Neural progenitor cell (in vitro differentiated cells): ENCODE measurements at places on chromosomes 7 and 10. TPM values are rescaled to one million over a fixed set of nuclear protein-coding genes. Genes with fewer than 3 reads are reported as not detected.

DNA sequence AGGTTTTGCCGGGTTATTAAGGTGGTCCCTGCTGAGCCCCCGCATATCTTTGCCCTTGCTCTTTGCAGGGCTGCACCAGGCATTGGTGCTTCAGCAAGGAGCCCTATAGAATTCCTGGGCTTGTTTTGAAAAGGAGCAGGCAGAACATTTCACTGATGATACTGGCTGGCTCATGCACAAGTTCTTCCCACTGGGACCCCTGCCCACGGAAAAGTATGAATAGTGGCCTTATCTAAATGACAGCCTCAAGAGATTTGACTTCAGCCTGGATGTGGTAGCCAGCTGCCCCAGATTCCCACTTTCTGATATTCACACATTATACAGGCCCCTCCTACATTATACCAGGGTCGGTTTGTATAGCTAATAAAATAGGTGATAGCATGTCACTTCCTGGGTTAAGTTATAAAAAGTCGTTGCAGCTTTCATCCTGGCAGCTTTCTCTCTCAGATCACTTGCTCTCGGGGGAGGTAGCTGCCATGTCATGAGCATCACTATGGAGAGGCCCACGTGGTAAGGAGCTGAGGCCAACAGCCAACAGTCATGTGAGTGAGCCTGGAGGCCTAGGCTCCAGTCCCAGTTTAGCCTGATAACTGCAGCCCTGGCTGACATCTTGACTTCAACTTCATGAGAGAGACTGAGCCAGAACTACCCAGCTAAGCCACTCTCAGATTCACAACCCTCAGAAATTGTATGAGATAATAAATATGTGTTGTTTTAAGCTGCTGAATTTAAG is 16.8 kb upstream of the CRTAC1 start:
- no peak for DNase-seq

The EGFR gene
- total RNA-seq, result 4.6 and 4.7 TPM in 2 replicates

The MLXIPL gene
- total RNA-seq, result 0.87 and 0.90 TPM in 2 replicates

GRCh38 chr7:99314504-99314903 is 11.2 kb upstream of the ARPC1A start:
- DNase-seq, result no peak

DNA sequence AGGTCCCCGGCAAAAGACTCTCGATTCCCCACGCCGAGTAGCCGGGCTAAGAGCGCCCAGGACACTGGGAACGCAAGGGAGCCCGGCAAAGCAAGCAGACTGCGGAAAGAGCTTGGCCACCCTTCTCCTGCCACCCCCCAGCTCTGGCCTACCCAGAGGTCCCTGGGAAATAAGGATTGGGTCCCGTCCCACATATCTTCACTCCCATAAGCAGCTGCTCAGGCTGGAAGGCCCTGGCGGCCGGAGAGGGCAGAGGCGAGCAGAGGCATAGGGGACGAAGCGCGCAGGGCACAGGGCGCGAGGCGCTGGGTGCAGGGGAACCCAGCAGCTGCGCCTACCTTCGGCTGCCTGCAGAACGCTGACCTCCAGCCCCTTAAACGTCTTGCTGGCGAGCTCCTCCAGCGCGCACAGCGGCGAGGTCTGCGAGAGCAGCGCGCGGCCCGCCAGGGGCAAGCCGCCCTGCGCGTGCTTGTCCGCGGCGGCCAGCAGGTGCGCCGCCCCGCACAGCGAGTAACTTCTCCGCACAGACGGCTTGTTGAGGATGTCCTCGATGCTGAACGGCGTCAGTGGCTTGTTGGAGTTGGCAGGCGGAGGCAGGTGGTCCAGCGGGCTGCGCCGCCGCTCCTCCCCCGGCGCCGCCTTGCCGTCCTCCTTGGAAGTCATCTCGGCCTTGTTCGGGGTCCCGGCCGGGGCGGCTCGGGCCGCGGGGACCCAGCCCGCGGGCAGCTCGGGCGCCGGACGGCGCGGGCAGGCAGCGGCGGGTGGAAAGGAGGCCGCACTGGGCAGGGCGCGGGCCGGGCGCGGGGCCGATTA is 904 bp downstream of the LBX1 start:
- DNase-seq, result peak; percentile 84

The CRHR2 gene
- total RNA-seq, result 0.19 TPM in 1 of 2 replicates, not detected in the other

DNA sequence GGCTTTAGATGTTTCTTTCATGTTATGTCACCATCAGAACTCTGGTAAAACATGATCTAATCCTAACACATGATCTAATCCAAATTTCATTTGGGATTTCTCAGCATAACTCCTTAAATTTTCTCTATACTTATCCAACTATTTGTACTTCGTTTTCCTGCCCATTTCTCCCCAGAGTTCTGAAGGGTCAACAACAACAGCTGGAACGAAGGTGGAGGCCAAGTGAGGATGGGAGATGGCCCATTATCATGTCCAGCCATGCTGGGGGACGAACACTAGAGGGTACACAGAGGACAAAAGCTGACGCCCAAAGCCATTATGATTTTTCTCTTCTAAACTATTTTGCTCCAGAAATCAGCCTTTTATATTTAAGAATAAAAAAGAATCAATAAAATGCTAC is 185.4 kb downstream of the DOCK4 start:
- no peak for DNase-seq

GRCh38 chr10:70442332-70442988 is 979 bp upstream of the NODAL start:
- no peak for DNase-seq

- peak; percentile 80 for DNase-seq
Observed at GRCh38 chr10:101441541-101442455, 87.8 kb downstream of the BTRC start.

The DGKB gene
- total RNA-seq, result 2.2 and 5.5 TPM in 2 replicates

- DNase-seq, result no peak
Observed at GRCh38 chr10:110765513-110766319, 106.0 kb upstream of the PDCD4 start.

- peak; percentile 15 for DNase-seq
Observed at GRCh38 chr7:155961241-155962190, 149.3 kb upstream of the SHH start.

The ZWINT gene
- 97.5 and 104 TPM in 2 replicates for total RNA-seq

The EVX1 gene
- not detected in 2 replicates for total RNA-seq

- DNase-seq, result no peak
Observed at GRCh38 chr7:31602041-31602625, 84.9 kb upstream of the PPP1R17 start.

The FANK1 gene
- 5.5 and 12.5 TPM in 2 replicates for total RNA-seq

- DNase-seq, result no peak
Observed at GRCh38 chr10:127408733-127409132, 140.4 kb upstream of the NPS start.

- DNase-seq, result no peak
Observed at GRCh38 chr10:59339351-59339750, 23.0 kb downstream of the FAM13C start.

DNA sequence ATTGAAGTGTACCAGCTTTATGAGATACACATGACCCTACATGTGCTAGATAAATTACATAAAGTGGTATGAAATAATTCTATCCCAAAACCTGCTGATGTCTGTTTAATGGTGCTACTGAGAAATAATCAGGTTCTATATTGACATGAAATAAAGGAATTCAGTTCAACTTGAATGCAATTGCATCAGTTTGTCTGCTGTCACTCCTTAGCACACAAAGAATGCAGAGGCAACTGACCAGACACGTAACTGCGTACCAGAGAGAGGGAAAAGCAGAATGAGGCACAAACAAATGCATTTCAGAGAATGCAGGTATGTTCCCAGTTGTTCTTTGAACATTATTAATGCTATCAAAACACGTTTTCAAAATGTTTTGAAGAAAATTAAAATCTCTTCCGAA is 98.8 kb upstream of the AGR3 start:
- DNase-seq, result no peak

The SHTN1 gene
- 13.2 and 17.3 TPM in 2 replicates for total RNA-seq

GRCh38 chr7:147894271-147894670 is 696.3 kb upstream of the C7orf33 start:
- DNase-seq, result peak; percentile 53

DNA sequence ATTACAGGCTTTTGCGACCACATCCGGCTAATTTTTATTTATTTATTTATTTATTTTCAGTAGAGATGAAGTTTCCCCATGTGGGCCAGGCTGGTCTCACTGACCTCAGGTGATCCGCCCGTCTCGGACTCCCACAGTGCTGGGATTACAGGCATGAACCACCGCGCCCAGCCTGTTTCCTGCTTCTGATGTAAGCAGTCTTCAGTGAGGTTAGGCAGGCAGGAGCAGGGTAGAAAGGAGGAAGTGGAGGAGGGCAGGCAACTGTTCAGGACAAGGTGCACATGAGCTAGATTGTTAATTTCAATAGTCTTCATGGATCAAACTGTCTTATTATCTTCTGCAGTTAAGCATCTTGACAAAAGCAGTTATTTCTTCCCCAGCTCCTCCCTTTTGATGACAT is 605.0 kb downstream of the CCSER2 start:
- DNase-seq, result no peak
